ENCODE measurements at places on chromosomes 7 and 10. TPM values are rescaled to one million over a fixed set of nuclear protein-coding genes. Genes with fewer than 3 reads are reported as not detected.

Gene TLX1
- total RNA-seq = not detected

Gene CPA5
- 5.9 TPM for total RNA-seq

Gene SPDYE11
- total RNA-seq = not detected

Gene AQP1
- total RNA-seq = 0.60 TPM

Gene TRPV5
- total RNA-seq = 0.09 TPM

Gene APBB1IP
- 44.1 TPM for total RNA-seq

GRCh38 chr7:4479367-4480039, 202.6 kb upstream of the FOXK1 start:
- no peak overlapping the region for H3K27ac ChIP-seq
- H3K36me3 ChIP-seq = peaks cover 6% of the 10 kb centered on the region
- no peaks in the 10 kb centered on the region for H3K4me1 ChIP-seq
- H3K27me3 ChIP-seq = peaks cover 7% of the 10 kb centered on the region

- H3K36me3 ChIP-seq = no peaks in the 10 kb centered on the region
- no peak for DNase-seq
- no peak overlapping the region for H3K4me3 ChIP-seq
- no peak overlapping the region for H3K27ac ChIP-seq
Measured at GRCh38 chr10:52011118-52011517, 303.0 kb upstream of the DKK1 start.

DNA sequence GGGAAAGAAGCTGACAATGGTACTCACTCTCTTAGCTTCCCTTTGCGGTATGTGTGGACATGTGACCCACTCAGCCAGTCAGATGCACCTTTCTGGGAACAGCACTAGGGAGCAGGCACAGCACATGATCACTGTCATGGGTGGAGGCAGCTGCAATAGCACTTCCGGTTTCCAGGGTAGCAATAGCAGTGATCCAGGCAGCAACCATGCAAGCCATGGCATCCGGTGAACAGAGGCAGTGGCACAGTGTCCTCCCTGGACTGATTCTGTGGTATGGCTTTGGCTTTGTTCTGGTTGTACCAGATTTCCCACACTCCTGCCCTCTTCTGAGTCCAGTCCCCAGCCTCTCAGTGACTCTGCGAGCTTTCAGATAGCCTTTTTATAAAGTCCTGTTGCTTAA, 86.8 kb upstream of the NAMPT start:
- DNase-seq = no peak
- peaks cover 30% of the 10 kb centered on the region for H3K4me1 ChIP-seq
- no peak overlapping the region for H3K4me3 ChIP-seq
- H3K27ac ChIP-seq = no peak overlapping the region
- no peaks in the 10 kb centered on the region for H3K36me3 ChIP-seq

- no peak overlapping the region for H3K4me3 ChIP-seq
- no peaks in the 10 kb centered on the region for H3K27me3 ChIP-seq
- H3K36me3 ChIP-seq = no peaks in the 10 kb centered on the region
- H3K27ac ChIP-seq = no peak overlapping the region
- DNase-seq = no peak
Measured at GRCh38 chr10:67549390-67549789, 146.6 kb downstream of the CTNNA3 start.

DNA sequence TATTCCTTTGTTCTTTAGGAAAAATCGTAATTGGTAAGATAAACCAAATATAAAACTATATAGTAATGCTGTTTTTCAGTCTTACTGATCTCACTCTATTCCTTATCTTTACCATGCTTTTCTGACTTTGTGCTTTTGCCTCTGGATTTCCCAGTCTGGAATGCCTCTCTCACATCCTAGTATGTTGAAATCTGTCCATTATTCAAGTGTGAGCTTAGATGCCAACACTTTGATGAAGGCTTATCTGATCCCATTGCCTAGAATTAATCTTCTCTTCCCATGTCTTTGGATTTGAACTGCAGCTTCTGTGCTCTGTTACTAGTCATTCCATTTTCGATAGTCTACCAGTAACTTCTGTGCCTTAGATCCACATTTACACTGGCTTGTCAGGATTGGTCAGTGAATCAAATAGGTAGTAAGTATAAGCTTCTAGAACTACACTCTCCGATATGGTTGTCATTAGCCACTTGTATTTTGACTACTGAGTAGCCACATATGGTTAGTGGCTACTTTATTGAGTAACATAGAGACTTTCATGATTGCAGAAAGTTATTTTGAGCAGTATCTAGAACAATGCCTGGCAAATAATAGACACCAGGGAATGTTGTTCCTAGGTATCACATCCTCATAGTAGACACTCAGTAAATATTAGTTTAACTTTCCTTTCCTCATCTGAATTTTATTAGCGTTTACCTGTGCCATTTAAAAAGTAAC, 92.9 kb downstream of the BMPR1A start:
- H3K27me3 ChIP-seq = no peaks in the 10 kb centered on the region
- peaks cover 4% of the 10 kb centered on the region for H3K36me3 ChIP-seq

DNA sequence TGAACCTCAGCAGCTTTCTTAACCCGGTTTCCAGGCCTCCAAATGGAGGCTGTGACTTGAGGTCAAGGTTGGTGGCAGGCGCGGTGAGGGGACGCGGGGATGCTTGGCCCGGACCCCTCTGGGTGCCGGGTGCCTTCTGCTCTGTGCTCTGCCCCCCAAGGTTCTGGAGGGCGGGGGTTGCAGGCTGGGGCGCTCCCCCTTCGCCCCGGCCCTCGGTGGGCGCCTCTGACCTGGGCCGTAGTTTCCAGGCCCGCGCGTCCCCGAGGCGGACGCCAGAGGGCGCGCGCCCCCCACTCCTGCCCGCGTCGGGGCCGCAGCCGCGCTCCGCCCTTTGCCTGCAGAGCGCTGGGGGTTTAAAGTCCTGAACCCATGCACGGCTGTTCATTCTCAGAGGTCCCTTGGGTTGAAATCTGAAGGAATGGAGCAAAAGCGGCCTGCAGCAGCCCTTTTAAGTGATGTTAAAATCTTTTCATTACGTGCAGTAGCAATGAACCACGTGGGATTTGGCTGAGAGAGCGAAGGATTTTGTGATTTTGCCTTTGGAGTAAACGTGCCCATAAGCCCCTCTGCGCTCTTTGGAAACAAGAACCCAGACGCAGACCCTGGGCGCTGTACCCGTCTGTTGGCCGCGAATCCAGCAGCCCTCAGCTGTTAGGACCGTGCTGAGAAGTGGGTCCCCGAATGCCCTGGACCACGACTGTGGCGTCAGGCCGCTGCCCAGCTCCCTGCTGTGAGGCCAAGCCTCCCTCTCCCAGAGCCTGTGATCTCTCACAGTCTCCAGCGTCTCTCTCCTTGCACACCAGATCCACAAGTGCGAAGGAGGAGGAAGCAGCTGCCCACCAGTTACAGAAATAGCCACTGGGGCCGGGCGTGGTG, 135.0 kb downstream of the ACTR3B start:
- H3K4me3 ChIP-seq = no peak overlapping the region
- peaks cover 9% of the 10 kb centered on the region for H3K27me3 ChIP-seq
- no peak overlapping the region for H3K27ac ChIP-seq

- H3K27me3 ChIP-seq = no peaks in the 10 kb centered on the region
- H3K36me3 ChIP-seq = no peaks in the 10 kb centered on the region
- H3K27ac ChIP-seq = no peak overlapping the region
- H3K4me3 ChIP-seq = no peak overlapping the region
Measured at GRCh38 chr10:55820071-55820470, 541.0 kb downstream of the ZWINT start.

GRCh38 chr10:71873582-71874211, 22.6 kb upstream of the PSAP start:
- no peak overlapping the region for H3K4me3 ChIP-seq
- H3K27ac ChIP-seq = no peak overlapping the region
- no peaks in the 10 kb centered on the region for H3K36me3 ChIP-seq
- no peaks in the 10 kb centered on the region for H3K27me3 ChIP-seq
